ENCODE measurements at places on chromosomes 2 and 18.

GRCh38 chr2:68216454-68217310, 35.6 kb downstream of the PPP3R1 start:
- no peak for DNase-seq

DNA sequence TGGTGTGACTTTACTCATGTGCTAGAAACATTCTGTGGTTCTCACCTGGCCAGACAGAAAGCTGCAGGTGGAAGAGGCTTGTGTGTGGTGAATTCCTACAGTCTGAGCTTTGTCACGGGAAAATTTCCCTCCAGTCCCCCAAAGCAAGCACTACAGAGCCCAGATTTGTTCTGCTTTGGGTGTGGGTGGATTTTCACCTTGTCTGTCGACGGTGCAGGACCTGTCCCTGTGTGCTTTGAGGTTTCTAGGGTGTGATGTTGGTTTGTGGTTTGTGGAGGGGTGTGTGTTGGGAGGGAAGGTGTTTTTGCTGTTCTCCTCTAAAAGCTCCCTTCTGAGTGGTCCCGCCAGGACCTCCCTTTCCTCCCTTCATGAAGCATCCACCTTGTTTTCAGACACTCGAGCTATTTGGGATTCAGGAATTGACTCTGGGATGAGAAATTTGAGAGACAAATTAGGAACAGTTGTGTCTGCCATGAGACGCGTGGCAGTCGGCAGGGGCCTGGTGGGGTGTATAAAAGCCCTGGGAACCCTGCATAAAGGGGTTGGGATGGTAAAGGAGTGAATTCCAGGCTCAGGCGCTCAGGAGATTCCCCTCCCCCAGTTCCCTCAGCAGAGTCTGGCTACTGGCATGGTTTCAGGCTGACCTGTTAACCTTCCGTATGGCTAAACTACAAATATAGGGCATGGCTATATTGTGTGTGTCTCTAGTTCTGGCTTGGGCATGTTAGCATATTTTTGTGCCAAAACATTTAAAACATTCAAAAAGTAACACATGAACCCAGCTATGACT, 65.5 kb downstream of the DGKD start:
- peak; percentile 50 for DNase-seq

DNA sequence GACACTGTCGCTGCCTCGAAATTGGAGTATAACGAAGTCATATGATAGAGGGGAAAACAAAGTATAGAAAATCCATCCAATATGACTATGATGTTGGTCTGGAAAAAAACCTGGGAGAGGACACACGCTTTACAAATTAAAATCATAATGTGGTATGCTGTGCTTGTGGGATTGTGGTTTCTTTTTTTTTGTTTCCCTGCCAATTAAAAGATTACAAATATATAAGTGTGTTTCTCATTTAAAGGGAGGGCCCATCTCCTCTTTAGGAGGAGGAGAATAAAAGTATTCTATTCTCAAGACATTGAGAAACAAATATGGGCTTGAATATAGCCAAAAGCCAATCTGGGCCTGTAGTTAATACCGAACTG, 86.6 kb downstream of the EPHA4 start:
- no peak for DNase-seq

- DNase-seq = no peak
These were observed 8.2 kb downstream of the LCLAT1 start for GRCh38 chr2:30455114-30455738.

- DNase-seq = no peak
These were observed 14.9 kb downstream of the MRPS9 start for GRCh38 chr2:105052773-105053172.

GRCh38 chr2:135650721-135651120, 90.9 kb upstream of the UBXN4 start:
- DNase-seq = no peak

DNA sequence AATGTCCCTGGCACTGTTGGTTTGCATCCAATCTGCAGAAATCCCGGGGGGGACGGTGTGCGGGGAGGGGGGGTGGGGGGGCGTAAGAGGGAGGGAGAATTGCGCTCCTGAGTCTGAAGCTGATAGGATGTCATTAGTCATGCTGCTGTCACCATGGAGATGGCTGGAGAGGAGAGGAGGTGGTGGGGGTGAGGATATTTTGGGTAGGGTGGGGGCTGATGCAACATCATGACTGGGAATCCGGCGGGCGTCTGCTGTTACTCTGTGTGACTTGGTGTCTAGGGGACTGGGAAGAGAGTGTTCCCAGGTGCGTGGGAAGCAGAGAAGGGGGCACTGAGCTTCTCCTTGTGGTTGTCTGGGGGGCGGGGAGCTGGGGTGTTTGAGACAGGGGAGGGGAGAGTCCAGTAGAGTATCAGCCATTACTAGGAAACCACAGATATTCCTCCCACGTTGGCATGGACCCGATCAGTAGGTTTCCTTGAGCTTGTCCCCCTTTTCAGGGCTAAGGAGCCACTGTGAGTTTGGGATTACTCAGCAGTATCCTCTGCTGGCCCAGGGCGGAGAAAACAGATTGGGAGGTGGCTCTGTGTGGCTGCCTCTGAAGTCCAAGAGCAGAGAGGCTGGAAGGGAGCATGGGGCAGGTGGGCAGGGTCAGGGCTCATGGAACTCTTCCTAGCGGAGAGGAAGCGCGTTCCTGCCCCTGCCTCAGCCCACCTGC, 18.9 kb downstream of the TET3 start:
- no peak for DNase-seq

GRCh38 chr2:200309296-200310049, 3.0 kb downstream of the SPATS2L start:
- no peak for DNase-seq

DNA sequence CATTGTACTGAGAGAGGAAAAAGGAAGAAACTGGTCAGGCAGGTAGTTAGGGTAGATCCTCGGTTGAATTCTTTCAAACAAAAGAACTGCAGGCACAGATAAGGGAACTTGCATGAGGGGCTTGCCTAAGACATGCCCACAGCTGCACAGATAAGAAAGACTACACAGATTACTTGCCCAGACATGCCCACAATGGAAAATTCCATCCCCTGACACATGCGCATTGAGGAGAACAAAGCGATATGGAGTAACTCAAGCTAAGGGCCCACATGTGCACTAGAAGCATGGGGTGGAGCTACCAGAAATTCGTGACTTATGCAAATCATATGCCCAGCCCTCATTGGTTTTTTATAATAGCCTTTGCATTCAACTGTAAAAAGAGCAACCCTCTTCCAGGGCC, 181.3 kb upstream of the ZNF521 start:
- DNase-seq = no peak

DNA sequence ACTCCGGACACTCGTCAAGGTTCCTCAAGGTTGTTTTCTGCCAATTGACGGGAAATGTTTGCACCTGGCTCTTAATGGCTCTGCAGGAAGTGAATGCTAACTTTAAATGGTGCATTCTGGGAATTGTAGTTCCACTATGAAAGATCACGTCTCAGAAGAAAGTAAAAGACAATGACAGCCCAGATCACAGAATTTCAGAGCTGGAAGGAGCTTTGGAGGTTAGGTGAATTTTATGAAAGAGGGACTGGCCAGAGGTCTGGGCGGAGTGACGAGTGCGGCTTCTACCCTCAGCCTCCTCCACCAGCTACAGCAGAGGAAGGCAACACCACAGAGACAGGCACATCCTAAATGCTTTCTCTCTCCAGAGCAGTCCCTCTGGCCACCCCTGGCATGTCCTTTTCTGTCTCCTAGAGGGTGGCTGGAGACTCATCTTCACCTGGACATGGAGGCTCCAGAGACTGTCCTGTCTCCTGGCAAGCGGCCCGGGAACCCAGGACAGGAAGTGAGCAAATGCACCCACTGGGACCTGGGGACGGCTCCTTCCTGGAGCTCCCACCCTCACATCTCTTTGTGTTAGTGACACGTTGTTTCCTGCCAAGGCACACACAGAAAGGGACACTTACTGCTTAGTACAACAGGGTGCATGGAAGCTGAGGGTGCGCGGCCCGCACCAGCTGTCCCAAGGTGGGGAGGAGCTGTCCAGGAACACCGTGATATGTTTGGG, 19.4 kb downstream of the THAP4 start:
- no peak for DNase-seq

DNA sequence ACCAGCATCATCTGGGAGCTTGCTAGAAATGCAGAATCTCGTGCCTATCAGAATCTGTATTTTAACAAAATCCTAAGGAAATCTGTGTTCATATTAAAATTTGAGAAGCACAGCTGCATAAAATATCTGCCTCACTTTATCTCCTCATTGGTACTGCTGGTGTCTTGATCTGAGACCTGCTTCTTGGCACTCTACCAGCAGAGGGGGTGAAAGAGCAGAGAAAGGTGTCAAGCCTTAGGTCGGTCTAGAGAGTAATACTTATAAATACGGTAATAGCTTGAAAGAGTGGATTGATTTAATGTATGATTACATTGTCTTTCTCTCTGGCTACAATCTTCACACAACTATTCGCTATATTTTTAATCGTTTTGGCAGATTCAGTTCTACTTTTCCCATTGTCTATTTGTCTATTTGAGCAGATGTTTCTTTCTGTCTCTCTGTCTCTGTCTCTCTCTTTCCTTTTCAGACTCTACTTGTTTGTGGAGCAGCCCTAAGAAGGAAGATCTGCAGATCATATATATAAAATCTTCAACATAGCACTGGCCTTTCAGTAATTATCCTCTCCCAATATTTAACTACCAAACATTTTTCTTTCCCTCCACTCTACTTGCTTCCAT, 1.7 kb upstream of the GCG start:
- DNase-seq = peak; percentile 61

Data from stimulated activated CD4-positive, alpha-beta T cell treated with anti-CD3 and anti-CD28 coated beads, Interleukin-2, amount 100 ng/mL, for 24 hours (primary cell).